ENCODE measurements at places on chromosomes 1 and 21. TPM values are rescaled to one million over a fixed set of nuclear protein-coding genes. Genes with fewer than 3 reads are reported as not detected.

GRCh38 chr1:214637722-214638458 lies 34.9 kb downstream of the CENPF start:
- DNase-seq: no peak

GRCh38 chr1:150022357-150022756 lies 11.8 kb upstream of the OTUD7B start:
- peak; percentile 19 for DNase-seq

DNA sequence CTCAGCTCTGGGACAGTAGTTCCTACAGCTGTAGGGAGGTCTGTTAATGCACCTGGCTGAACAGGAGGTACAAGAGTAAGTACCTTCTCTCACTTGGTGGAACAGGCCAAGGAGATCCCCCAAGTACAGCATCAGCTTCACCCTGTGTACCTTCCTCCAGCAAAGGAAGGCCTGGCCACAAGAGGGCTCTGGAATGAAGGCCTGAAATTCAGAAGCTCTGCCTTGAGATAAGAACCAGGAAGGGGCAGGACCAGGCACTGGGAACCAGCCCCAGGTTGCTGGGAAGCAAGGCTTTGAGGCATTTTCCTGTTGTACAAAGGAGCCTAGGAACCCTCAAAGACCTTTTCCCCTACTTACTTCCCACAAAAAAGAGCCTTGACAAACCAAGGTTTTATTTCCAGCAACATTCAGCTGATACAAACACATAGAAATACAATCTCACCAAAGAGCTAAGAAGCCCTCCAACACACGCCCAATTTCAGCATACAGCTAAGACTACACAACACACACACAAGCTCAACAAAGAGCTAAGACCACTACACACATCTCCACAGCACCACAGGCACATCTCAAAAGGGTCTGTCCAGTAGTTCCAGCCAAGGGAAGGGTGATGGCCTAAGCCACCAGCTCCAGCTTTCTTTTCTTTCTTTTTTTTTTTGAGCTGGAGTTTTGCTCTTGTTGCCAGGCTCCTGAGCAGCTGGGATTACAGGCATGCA lies 23.5 kb downstream of the F11R start:
- DNase-seq: peak; percentile 64

The IFNAR1 gene
- total RNA-seq: 12.2 TPM

The IL22RA1 gene
- 0.14 TPM for total RNA-seq

The TMOD4 gene
- 0.82 TPM for total RNA-seq

Data from WTC11 (cell line).